ENCODE measurements at places on chromosomes 3 and 15.

GRCh38 chr3:36591959-36592358 lies 172.4 kb downstream of the DCLK3 start:
- no peak for DNase-seq

- DNase-seq, result no peak
These were observed 225.3 kb downstream of the OCA2 start for GRCh38 chr15:27873828-27874227.

- DNase-seq, result no peak
These were observed 8.3 kb downstream of the LRRC3B start for GRCh38 chr3:26630669-26631389.

- no peak for DNase-seq
These were observed 378.7 kb upstream of the TGFBR2 start for GRCh38 chr3:30227571-30228301.

GRCh38 chr3:197575362-197575761 lies 19.6 kb upstream of the BDH1 start:
- no peak for DNase-seq

DNA sequence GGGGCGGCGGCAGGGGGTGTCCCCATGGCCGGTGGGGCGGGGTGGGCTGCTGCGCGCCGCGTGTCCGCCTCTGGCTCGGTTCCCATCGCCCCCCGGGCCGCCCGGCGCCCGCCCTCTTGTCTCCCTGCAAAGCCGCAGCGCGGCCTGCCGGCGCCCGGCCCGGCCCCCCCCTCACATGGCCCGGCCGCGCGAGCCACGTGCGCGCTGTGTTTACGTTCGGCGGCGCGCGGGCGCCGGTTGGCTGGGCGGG lies 502 bp downstream of the NR1D2 start:
- no peak for DNase-seq

DNA sequence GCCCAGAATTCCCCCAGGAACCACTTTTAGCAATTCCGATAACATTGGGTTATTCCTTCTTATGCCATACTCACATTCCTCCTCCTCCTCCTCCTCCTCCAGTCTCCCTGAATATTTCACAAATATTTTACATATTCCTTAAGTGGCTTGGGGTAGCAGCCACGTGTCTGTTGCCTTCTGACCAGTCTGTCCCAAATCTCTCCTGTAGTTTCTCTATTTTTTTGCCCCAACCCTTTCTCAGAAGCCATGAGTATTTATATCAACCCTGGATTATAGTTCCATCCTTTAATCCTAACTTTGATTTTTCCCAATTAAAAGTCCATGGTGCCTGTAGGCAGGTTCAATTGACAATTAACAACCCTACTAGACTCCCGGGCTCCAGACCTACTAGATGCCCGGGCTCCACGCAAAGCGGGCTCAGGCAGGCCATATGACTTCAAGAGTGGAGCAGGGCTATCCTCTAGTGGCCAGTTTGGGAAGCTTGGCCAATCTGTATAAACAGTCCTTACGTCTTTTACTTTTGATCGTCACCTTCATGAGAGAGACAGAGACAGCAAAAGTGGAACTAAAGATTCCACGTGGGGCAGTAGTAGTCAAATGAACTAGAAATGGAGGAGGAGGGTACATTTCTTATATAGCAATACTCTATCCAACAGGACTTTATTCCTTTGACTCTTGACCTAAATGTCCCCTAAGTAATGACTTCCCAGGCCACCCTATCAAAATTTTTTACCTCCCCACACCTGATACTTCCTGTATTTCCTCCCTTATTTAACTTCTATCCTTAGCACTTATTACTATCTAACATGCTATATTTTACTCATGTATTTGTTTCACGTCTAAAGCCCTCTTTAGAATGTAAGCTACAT lies 69.7 kb downstream of the USF3 start:
- DNase-seq, result no peak

GRCh38 chr3:76490064-76490463 lies 549.8 kb upstream of the ROBO2 start:
- no peak for DNase-seq

- no peak for DNase-seq
These were observed 8.4 kb upstream of the LRRC3B start for GRCh38 chr3:26614006-26614685.

GRCh38 chr15:23483821-23484299 lies 36.8 kb upstream of the GOLGA6L2 start:
- DNase-seq, result no peak

GRCh38 chr15:33860754-33861153 lies 107.5 kb upstream of the CHRM5 start:
- no peak for DNase-seq

GRCh38 chr3:186534113-186534669 lies 10.0 kb downstream of the CRYGS start:
- no peak for DNase-seq

- DNase-seq, result no peak
These were observed 67.9 kb upstream of the UNC13C start for GRCh38 chr15:53910236-53910849.

DNA sequence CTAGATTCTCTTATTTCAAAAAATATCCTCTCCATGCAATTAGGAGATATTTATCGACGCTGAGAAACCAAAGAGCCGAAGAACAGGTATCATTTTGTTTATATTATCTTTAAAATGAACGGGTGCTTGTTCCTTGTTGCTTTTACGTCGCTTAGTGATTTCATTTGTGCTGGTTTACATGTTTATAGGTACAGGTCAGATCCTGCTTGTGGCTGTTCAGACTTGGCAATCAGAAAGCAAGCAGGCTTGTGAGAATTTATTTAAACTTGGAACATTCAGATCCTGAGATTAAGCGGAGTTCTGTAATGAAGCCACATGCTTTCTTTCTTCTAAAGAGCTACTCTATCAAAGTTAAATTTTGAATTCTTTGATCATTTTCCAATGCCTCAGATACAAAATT lies 43.0 kb upstream of the ATP2C1 start:
- DNase-seq, result no peak

GRCh38 chr3:101179637-101180036 lies 140.7 kb downstream of the IMPG2 start:
- DNase-seq, result no peak

- DNase-seq, result no peak
These were observed 153.6 kb upstream of the ZNF717 start for GRCh38 chr3:75938921-75939320.

DNA sequence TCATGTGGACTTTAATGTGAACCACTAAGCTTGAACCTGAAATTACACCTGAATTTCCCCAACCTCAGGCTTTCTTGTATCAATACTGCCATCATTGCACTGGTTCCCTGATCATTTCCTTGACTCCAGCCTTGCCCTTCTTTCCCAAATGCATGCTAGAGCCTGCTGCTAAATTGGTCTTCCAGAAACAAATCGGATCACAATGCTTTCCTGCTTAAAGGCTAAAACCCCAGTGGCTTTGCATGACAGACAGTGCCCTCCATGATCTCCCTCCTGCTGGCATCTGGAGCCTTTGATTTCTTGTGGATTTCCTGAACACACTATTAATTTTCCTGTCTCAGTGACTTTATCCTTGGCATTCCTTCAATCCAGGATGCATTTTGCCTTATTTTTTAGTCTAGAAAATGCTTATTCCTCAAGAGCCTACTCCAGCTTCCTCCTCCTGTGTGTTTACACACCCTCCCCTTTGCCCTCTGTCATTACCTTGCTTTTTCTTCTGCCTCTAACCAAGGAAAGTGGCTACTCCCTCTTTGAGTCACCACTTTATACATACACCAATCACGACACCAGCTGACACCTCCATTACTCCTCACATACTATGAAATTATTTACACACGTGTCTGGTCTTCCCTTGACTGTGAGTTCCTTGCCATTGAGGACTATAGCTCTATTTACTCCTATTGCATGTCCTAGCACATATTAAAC lies 214.6 kb downstream of the KCNAB1 start:
- no peak for DNase-seq

DNA sequence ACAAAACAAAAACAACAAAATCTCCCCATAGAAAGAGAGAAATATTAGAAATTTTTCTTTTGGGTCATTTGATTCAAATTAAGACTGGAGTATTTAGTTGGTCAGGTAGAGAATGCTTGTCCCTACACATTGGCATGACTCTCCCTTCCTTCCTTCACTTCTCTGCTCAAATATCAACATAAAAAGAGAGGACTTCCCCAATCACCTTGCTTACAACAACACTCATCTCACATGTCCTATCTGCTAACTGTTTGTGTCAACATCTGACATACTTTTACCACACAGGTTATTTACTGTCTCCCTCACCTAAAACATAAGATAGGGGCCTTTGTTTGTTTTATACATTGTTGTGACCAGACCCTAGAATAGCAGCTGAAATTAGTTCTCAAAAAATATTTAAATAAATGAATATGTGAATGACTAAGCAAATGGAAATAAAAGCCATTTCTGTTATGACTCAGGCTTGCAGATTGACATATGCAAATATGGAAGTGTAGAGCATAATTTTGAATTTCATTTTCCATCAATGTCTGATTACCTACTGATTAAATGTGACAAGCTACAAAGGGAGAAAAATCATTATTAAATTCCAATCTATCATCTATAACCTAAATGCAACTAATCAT lies 304.8 kb downstream of the CTNNB1 start:
- no peak for DNase-seq

- DNase-seq, result no peak
These were observed 76.4 kb upstream of the TNFAIP8L3 start for GRCh38 chr15:51170882-51171633.

DNA sequence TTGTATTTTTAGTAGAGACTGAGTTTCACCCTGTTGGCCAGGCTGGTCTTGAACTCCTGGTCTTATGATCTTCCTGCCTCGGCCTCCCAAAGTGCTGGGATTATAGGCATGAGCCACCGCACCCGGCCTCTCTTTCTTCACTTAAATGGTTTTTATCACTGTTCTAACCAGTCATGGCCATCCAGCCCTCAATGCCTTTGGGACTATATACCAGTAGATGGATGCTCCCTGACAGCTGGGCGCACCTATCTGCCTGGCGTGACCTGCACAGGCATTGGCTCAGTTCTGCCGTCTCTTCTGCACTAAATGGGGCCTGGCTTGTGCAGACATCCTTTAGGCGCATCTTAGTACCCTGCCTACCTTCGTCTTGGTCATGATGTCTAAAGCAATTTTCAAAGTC lies 233.4 kb downstream of the ADAMTS17 start:
- no peak for DNase-seq

DNA sequence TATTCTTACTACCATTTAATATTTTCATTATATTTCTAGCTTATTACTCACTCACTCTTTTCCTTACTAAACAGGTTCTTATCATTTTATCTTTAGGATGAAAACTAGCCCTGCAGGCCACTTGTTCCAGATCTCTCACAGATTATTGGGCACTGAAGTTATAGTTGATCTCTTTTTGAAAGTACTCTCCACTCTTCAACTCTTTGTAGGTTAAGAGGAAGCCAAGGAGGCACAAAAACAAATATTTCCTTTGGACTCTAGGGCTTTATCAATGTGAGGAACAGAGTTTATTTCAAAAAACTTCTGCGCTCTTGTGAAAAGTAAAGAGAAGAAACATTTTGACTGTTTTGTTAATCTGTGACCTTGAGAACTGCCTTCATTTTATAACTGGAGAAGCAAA lies 96.0 kb upstream of the NPHP3 start:
- no peak for DNase-seq

GRCh38 chr15:67174864-67175573 lies 79.4 kb downstream of the AAGAB start:
- no peak for DNase-seq

DNA sequence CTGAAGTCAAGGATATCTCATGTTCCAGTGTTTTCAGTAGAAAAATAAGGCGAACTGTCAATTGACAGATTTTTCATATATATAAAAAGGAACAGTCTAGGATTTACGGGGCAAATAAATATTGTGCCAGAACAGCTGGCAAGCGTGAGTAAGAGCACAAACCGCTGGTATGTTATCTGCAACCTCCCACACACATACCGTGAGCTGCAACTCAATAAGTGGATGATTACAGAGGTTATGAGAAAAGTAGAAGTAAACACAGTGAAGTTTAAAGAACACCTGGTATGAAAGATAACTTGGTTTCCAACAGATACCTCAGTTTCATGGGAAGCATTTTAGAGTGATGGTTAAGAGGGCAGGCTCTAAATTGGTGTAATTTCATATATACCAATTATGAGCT lies 733.4 kb downstream of the TUSC7 start:
- DNase-seq, result no peak

DNA sequence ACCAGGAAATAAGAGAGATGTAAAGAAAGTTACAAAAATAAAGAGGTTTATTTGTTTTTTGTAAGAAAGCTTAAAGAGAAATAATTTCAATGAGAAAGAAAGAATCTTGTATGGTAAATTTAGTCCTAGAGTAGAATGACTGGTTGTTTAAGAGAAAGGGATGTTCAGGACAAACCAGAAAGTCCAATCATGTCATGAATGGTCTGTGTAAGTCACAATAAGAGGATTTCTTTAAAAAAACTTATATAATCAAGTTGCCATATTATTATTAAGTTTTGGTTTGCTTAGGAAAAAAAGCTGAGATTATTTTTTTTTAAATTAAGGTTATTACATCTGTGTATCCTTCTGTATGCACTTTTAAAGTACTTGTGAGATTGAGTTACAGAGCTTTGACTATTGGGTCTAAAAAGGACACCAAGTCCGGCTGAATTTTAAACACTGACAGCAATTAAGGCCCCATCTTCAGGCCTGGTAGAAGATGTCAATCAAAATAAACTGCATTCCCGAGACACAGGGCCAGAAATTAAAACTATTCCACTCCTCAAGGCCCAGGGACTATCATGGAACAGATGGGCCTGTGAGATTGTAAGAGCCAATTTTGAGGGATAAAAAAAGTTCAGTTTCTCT lies 12.2 kb downstream of the ERICH6 start:
- DNase-seq, result no peak

DNA sequence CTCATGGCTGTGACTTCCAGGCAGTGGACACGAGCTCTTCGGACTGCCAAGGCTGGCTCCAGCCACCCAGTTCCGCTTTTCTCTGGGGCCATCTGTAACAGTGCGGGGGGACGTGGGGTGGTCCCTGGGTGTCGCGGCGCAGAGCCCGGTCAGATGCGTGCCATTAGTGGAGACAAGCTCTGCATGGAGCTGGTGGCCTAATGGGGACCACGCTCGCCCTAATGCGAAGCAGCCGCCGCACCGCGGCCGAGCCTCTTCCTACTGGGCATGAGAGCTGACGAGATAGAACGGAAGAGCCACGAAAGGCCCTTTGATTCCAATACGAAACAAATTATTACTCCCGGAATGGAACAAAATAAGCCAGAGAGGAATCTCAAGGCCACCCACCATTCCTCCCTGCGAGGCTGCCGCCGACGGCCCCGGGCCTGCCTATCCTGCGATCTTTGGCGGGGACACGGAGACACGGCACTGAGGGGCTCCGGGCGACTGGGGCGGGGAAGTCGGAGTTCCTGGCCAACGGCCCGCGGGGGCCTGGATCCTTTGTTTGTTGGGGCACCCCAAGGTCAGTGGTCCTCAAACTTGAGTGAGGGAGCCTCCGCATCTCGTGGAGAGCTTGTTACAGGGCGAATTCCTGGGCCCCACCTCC lies 18.1 kb downstream of the FOXL2 start:
- DNase-seq, result no peak

- no peak for DNase-seq
These were observed 200.5 kb downstream of the AKAP13 start for GRCh38 chr15:85580879-85581278.

GRCh38 chr3:144085964-144086363 lies 114.3 kb downstream of the DIPK2A start:
- DNase-seq, result no peak
